ENCODE measurements at places on chromosomes 12 and 14. TPM values are rescaled to one million over a fixed set of nuclear protein-coding genes. Genes with fewer than 3 reads are reported as not detected.

DNA sequence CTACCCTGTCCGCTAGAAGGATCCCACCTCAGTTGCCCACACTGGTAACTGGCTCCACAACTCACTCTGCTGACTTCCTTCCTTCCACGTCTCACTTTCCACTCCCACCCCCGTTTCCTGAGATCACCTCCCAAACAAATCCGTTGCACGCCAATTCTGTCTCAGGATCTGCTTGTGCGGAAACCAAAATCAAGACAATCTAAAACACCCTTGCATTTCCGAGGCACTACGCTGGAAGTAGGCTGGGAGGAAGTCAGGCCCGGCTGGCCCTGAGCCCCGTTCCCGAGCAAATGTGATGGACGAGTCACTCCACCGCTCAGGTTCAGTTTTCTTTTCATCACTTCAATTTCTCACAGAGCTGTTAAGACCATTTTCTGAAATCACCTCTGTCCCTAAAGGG, 23.1 kb downstream of the ABCB9 start:
- no peak for DNase-seq

GRCh38 chr14:87994974-87995373, 2.0 kb upstream of the GALC start:
- no peak for DNase-seq

GRCh38 chr14:74426202-74426582, at the start of gene SYNDIG1L:
TSS of gene SYNDIG1L (minus strand) at chr14:74426210. CDS start at chr14:74409744, 16,466 bp downstream.
- no peak for DNase-seq

DNA sequence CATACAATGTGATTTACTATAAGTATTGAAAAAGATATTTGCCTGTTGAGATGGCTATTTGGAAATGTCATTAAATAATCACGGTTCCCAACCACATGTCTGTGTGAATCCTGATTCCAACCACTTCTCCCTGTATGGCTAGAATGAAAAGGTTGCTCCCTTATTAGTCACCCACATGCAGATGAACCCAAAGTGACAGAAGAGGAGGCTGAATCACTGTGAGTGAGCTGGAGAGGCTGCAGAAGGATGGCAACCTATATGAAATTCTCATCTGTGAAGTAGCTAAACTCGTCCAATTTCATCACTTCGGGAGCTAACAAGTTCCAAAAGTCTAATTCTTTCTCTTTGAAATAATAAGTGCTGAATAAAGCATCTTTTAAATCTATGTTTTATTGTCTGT, 300.5 kb downstream of the PRKD1 start:
- no peak for DNase-seq

GRCh38 chr12:22231078-22231477, 103.4 kb downstream of the ST8SIA1 start:
- no peak for DNase-seq

GRCh38 chr14:98456231-98456630, 815.8 kb downstream of the BCL11B start:
- DNase-seq: no peak

GRCh38 chr12:112788205-112788604, 3.3 kb upstream of the RPH3A start:
- no peak for DNase-seq

DNA sequence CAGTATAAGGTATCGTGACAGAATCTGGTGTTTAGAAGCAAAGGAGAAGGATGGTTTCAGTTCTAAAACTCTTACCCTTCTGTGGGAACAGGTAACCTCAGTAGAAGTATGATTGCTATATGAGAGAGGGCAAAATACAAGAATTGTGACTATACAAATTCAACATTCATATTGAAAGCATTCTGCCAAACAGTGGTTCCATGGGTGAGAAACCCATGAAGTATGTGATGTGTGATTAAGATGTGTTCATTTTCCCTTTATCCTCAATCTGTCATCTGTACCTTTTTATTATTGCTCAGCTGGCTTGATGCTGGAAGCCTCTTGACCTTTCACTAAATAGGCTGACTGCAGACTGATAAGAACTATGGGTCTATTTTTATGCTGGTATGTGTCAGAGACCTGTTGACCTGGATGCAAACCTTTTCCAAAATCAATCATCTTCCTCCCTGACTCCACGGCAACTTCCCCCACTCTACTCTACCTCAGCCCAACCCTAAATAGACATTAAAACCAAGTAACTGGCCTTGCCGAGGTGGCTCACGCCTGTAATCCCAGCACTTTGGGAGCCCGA, 109.6 kb downstream of the STXBP6 start:
- no peak for DNase-seq

- no peak for DNase-seq
Observed at GRCh38 chr14:103450416-103450815, 65.2 kb downstream of the MARK3 start.

- no peak for DNase-seq
Observed at GRCh38 chr12:27966870-27967269, 5.7 kb downstream of the PTHLH start.

- no peak for DNase-seq
Observed at GRCh38 chr12:114685869-114686268, 1.9 kb upstream of the TBX3 start.

DNA sequence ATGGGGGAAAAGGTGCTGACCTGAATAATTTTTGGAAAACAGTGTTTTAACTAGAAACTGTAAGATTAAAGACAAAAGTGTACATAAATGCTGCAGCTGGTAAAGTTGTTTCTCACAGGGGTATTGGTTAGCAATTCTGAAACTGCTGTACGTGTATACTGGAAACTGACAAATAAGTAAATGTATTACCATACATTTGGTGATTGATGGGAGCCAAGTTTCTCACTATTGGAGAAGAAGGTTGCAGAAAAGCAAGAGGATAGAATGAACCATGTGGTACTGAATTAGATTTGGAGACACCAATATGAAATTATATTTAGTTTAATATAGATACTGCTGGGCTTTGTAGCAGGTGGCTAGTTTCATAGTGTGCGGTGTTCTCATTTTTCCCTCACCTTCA, 19.6 kb upstream of the FBXO33 start:
- DNase-seq: no peak

Gene GZMB
- total RNA-seq: 1.6 TPM

Gene KRT77
- total RNA-seq: not detected

Gene KRT85
- total RNA-seq: not detected

Gene GNB3
- total RNA-seq: 13.7 TPM

Gene NTN4
- 60.9 TPM for total RNA-seq
